ENCODE measurements at places on chromosomes 11 and 22.

GRCh38 chr11:132962041-132962440, 570.3 kb downstream of the OPCML start:
- DNase-seq, result no peak

GRCh38 chr11:46281371-46281831, 3.9 kb downstream of the CREB3L1 start:
- no peak for DNase-seq

- DNase-seq, result peak; percentile 40
These were observed 236.7 kb downstream of the TTC28 start for GRCh38 chr22:28442711-28443525.

DNA sequence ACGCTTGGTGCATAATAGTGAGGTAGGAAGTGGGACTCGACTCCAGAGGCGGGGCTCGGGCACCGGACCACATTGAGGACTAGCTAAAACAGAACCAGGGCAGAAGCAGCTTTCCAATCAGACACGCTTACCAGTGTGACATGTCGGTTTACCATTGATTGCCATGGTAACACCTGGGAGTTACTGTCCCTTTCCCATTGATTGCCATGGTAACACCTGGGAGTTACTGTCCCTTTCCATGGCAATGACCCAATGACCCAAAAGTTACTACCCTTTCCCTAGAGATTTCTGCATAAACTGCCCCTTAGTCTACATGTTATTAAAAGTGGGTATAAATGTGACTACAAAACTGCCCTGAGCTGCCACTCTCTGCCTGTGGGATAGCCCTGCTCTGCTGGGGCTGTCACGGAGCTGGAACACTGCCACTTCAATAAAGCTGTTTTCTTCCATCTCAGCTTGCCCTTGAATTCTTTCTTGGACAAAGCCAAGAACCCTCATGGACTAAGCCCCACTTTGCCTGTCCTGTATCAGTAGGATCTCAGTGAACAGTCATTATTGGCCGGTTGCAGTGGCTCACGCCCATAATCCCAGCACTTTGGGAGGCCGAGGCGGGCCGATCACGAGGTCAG, 77.4 kb upstream of the CRYBB3 start:
- DNase-seq, result no peak

DNA sequence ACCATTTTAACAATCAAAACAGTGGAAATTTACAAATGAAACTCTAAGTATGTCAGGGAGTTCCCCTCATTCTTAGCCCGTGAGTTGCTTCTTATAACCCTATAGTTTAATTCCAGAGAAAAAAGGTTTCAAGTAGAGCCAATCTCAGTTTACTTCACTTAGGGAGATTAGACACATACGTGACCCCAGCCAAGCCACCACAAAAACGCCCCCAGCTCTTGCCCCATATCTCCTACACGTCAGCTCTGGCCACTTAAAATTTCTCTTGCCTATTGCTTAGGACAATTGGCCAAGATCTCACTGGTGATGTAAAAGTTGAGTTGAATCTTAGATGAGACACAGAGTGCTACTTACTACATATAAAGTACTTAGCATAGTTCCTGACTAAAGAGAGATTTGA, 166.4 kb downstream of the ETS1 start:
- DNase-seq, result no peak

GRCh38 chr22:46081036-46081830, 69.1 kb upstream of the PPARA start:
- DNase-seq, result no peak

GRCh38 chr11:38530226-38530625, 1932.2 kb upstream of the RAG2 start:
- DNase-seq, result no peak
